ELR (cell line): ENCODE measurements at places on chromosomes 6 and 20.

DNA sequence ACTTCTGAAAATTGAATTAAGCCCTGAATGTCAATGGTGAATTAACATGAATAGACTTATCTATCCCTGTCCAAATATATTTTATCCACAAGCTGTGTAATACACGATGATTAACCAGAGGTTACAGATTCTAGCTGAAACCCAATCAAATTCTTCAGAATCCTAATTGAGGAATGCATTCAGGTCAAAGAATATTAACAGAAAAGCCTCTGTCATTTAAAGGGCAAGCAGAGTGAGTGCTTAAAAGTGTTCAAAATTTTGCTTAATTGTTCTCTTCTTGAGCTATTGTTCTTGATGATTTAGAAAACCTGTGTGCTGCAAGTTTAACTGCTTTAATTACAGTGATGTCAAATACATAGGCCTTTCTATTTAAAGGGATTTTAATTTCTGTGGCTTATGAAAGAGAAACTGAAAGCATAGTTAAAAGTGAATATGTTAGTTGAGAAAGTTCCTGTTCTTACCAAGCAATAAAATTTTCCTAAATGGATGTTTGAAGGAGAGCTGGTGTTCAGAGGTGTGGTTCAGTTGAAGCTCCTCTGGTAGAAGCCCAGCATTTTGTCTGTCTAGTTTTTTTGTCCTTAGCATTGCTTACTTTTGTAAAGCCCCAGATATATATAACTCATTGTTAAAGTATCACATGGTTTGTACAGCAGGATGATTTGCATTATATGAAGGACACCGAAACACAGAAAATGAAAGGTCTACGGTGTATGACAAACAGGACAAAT lies 466.3 kb upstream of the PLCB4 start:
- no peak for DNase-seq

DNA sequence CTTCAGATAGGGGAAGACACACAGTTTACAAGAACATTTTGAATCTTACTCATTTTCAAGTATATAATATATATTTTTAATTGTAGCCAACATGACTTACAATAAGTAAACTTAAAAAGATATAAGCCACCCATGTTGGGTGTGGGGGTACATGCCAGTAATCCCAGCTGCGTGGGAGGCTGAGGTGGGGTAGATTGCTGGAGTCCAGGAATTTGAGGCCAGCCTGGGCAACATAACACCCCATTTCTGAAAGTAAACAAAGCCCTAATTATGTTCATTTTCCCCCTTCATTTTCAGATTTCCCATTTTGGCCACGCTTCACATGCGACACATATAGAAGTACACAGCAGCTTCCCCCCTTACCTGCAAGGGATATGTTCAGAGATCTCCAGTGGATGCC lies 30.5 kb downstream of the SERPINB6 start:
- no peak for DNase-seq

GRCh38 chr6:70520575-70520974 lies 46.2 kb upstream of the SDHAF4 start:
- DNase-seq, result peak; percentile 36

DNA sequence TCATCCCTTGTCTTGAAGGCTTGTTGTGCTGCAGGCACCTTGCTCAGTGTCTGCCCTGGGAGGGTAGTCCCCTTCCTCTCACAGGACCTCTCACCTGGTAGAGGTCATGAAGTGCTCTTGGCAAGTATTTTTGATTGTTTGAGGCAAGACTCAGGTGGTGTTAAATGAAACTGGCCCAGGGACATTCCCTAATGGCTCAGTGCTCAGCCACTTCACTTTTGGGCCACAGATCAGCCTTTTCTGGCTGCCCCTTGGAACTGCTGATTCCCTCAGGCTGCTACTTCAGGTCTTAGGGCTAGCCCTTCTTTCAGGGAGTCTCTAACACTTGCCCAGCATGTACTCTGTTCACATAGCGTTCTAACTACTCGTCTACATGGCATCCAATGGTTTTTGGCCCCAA lies 111.3 kb downstream of the RNF144B start:
- no peak for DNase-seq

GRCh38 chr20:24665741-24666191 lies 196.3 kb downstream of the SYNDIG1 start:
- no peak for DNase-seq

DNA sequence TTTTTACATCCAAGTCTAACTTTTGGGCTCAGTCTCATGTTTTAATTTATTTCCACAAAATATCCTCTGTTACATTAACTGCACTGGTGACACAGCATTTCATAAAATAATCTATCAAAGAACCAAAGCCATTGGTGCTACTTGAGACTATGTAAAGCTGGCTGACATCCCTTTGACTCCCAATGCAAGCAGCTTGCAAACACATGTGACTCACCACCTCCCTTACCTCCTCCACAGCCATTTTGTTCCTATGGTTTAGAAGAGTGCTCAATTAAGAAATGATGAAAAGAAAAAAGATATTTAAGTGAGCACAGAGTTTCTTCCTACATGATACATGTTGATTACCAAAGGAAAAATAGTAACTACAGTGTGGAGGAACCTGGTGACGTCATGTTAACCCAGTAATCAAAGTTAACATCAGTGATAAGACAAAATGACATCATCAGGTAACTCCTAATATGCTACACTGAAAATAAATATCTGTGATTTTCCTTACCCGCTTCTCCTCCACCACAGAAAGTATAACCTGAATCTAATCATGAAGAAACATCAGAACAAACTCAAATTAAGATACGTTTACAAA lies 53.3 kb upstream of the LGSN start:
- DNase-seq, result peak; percentile 3

DNA sequence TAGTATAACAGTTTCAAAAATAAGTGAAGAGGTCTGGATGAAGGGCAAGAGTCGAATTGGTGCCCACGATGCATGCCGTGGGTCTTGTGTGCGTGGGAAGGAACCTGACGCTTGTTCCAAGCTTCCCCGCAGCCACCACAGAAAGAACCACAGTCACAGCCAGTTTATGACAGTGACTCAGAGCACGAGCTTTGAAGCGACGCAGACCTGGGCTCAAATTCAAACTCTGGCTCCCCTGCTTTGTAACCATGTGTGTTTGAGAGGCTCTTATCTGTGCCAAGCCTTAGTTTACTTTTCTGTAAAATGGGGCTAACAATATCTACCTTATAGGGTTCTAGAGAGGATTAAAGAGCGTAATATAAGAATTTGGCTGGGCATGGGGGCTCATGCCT lies 65.5 kb downstream of the SYNJ2 start:
- peak; percentile 85 for DNase-seq

DNA sequence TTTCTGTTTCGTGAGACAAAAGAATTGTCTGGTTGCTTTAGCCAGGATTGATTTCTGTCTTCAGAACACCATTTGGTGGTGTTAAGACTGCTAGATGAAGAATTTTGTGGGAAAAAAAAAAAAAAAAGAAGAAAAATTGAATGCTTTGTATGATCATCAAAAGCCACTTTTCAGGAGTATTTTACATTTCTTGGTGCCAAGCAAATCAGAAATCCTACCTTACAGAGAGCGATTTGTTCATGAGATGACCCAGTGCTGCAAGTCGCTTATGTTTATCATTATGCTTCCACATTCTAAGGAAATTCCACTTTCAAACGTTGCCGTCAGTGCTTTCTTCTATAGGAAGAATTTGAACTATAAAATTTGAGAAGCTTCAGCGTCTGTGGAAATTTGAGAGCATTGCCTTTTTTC lies 228.7 kb downstream of the BCKDHB start:
- peak; percentile 17 for DNase-seq

GRCh38 chr6:85703406-85703805 lies 60.7 kb upstream of the SYNCRIP start:
- no peak for DNase-seq

GRCh38 chr20:63007360-63007645 lies 539 bp upstream of the BHLHE23 start:
- no peak for DNase-seq

GRCh38 chr6:147103694-147104093 lies 100.5 kb upstream of the STXBP5 start:
- peak; percentile 35 for DNase-seq

GRCh38 chr6:6811128-6812009 lies 222.8 kb downstream of the LY86 start:
- peak; percentile 85 for DNase-seq

DNA sequence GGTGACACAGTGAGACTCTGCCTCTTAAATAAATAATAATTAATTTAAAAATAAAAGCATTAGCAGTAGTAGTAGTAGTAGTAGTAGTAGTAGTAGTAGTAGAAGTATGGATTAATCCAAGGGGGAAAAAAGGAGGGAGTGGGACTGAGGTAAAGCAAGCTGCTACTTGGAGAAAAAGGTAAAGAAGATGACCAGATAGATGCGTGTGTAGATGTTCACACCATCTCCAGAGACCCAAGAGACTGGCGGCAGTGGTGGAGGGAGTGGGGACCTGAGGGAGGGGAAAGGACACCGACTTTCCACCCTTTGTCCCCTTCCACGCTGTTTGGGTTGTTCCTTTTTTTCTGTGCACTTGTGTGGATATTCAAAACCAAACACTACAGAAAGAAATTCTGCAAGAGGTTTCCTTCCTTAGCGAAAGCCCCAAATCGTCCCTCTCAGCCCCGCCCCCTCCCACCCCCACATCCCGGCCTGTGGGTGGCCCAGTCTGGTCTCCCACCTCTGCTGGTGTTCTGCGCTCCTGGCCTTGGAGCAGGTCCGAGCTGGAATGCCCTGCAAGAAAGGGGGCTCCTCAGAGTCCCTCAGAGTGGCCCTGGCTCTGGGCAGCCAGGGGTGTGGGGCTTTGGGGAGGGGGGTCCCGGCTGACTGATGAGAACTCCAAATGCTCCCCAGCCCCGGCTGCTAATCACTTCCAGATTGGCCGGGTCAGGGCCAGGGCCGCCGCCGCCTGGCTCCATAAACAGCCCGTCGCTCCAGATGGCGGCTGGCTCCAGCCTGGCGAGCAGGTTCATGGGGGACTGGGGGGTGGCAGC lies 60.2 kb downstream of the UBE2V1 start:
- no peak for DNase-seq

- no peak for DNase-seq
These were observed 7.4 kb downstream of the PSMG4 start for GRCh38 chr6:3266170-3266569.

- peak; percentile 78 for DNase-seq
These were observed 28.1 kb upstream of the AKAP7 start for GRCh38 chr6:131107151-131107550.

DNA sequence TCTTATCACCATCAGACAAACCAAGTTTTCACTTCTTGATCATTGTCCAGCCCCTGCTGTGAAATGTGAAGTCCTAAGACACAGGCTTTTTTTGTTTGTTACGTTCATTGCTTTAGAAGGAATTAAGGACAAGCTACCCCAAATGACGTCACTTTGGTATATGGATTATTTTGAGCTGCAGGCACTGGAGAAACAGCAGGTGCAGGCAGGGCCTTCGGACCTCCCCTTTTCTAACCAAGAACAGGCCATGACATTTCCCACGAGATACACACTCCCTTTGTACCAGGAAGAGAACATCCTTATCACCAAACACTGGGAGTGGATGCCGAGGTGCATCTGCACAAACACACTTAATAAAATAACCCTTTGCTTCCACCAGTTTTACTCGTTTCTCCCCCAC lies 418.0 kb upstream of the SULF2 start:
- no peak for DNase-seq
